ENCODE measurements at places on chromosomes 3 and 15.

- DNase-seq: no peak
Measured at GRCh38 chr3:155166441-155166840, 86.3 kb downstream of the MME start.

DNA sequence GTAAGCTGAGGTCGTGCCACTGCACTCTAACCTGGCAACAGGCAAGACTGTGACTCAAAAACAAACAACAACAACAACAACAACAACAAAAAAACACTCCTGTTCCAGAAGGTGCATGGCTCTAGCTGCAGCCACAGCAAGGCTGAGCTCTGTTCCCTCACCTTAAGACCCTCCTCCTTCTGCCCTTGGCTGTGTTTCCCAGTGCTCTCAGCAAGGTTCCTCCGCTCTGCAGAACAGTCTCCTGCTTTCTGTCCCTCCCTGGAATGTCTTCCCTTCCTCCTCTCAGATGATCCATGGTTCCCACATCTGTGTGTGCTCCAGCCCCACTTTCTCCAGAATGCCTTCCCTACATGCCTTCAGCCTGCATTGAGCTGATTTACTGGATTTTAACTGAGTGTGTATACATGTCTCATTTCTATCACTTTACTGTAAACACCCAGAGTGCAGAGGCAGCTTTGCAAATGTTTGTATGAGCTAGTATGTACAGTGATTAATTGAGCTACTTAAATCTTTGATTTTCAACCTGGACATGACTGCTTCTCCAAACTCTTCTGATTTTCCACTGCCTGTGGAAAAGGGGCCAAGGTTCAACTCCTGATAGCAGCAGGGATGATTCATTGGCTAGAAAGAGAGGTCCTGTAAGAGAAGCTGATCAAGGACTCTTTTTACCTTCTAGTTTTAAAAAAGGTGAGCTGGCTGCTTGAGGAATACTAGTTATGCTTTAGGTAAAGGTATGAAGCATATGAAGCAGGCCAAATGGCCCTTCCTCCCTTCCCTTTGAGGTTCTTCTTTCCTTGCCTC is 14.7 kb downstream of the ANKUB1 start:
- DNase-seq: no peak

- DNase-seq: no peak
Measured at GRCh38 chr3:58190291-58190690, 20.5 kb downstream of the DNASE1L3 start.

DNA sequence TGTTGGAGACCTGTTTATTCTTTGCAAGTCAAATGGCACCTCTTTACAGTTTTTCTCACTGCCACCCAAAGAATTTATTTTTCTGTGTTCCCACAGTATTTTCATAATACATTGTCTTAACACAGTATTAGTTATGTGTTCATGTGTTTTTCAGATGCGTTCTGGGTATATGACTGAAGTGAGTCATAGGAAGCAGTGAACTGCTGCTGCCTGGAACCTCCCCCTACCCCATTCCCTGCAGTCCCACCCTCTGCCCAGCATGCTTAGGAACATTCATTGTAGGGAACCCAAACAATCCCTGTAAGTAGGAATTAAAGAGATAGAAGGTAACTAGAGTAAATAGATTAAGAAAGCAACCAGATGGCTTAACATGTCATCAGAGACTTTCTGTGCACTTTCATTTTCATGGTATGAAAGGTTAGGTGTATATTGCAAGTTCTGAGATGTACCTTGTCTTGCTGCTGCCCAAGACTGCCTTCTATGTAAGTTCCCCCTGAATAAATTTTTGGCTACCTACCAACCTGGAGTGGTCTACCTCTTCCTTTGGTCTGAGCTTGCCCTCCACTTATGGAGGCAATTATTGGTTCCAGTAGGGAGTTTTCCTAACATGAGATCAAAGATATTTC is 21.9 kb upstream of the SQOR start:
- no peak for DNase-seq

- no peak for DNase-seq
Measured at GRCh38 chr3:55203006-55203405, 275.1 kb upstream of the LRTM1 start.

DNA sequence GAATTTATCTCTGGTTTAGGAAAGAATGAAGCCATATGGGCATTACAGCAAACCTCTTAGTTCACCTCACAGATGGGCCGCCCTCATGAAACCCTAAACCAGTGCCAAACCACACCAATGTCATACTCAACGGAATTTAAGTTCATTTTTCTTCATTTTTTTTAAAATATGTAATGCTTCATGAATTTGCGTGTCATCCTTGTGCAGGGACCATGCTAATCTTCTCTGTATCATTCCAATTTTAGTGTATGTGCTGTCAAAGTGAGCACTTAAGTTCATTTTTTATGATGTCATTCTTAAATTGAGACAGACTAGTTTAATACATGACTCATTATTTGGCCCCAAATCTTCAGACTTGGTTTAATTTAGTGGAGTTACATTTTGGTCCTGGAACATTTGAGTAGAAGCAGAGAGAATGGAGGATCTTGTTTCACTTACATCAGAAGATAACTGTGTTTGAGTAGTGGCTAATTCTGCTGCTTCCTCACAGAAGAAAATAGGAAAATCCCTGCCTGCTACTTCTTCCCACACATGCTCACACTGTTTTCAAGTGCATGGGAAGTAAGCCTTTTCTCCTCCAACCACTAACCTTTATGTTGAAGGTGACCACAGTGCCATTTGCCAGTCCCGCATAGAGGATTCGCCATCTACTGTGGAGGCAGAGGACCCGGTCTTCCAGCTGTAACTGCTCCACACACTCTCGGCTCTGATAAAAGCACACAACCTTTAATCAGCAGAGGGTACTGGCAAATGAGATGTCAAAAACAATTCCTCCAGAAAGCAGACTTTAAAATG is 63.3 kb downstream of the ZNF106 start:
- DNase-seq: no peak

DNA sequence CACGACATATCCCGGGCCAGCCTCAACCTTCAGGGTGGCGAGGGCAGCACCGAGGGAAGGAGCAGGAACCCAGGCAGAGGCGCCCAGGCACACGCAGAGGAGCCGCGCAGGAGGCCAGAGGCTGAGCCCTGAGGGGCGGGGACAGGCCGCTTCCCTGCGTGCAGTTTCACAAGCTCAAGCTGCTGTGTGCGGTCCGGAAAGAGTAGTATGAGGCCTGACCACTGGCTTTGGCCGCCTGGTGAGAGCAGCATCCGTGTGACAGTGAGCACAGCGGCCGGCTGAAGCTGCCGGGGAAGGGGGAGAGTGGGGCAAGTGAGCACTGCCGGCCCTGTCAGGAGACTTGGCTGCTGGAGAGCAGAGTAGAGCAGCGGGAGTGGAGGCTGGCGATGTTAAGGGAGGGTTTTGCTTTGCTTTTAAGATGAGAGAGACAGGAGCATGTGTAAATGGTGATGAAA is 8.7 kb downstream of the ZDHHC19 start:
- no peak for DNase-seq

- DNase-seq: peak; percentile 37
Measured at GRCh38 chr3:49723296-49723627, 489 bp downstream of the GMPPB start.

DNA sequence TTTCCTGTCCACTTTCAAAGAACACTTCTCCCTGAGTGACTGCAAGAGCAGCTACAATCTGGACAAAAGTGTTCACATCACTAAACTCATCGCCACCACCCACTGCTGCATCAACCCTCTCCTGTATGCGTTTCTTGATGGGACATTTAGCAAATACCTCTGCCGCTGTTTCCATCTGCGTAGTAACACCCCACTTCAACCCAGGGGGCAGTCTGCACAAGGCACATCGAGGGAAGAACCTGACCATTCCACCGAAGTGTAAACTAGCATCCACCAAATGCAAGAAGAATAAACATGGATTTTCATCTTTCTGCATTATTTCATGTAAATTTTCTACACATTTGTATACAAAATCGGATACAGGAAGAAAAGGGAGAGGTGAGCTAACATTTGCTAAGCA is 1.8 kb downstream of the CCRL2 start:
- no peak for DNase-seq

- no peak for DNase-seq
Measured at GRCh38 chr3:182382112-182382857, 411.0 kb upstream of the ATP11B start.

GRCh38 chr15:96457841-96458240 is 127.3 kb downstream of the NR2F2 start:
- DNase-seq: no peak

DNA sequence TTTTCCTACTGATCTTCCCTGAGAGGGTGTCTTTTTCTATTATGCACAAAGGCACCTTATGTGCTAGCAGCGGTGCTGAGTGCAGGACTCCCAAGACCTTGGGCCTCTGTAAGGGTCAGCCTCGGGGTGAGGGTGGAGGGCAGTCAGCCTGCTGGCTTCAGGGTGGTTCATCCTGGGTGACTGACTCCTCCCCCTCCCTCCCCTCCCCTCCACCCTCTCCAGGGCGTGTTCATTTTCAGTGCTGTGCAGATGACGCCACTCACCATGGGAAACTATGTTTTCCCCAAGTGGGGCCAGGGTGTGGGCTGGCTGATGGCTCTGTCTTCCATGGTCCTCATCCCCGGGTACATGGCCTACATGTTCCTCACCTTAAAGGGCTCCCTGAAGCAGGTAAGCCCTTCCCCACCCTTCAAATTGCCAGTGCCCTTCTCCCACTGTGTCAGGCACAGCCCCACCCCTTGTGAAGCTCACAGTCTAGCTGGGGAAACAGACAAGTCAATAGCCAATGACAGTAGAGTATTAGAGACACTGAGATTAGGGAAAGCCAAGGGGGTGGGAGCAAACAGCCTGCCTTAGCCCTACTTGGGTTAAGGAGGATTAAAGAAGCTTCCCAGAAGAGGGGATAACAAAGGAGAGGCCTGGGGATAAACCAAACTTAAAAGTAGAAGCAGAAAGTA is 41.9 kb downstream of the SLC6A1 start:
- DNase-seq: no peak

GRCh38 chr3:159266779-159267178 is 464.9 kb downstream of the MFSD1 start:
- DNase-seq: no peak

DNA sequence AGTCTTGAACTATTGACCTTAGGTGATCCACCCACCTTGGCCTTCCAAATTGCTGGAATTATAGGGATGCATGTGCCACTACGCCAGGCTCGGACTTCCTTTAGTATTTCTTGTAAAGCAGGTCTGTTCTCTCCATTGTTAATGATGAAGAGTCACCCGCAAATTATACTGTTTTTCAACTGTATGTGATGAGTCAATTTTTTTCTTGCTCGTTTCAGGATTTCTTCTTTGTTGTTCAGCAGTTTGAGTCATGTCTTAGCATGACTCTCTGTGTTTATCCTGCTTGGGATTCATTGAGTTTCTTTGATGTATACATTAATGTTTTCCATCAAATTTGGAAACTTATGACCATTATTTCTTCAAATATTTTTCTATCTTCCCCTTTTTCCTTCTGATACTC is 28.9 kb downstream of the GRAMD1C start:
- DNase-seq: no peak

DNA sequence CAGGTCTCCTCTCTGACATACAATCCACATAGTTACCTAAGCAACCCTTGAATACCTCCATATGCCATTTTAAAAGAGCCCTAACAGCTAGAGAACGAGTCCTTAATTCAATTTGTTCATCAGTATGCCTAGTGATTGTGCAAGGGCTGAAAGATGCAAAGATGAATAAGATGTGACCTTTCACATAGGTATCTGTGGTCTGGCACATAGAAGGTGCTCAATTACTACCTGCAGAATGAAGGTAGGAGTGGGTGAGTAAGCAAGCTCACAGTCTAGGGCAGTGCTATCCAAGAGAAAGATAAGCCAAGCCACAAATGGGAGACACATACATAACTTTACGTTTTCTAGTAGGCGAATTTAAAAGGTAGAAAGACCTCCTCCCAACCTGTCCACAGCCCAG is 157.9 kb downstream of the OSBPL10 start:
- DNase-seq: no peak

DNA sequence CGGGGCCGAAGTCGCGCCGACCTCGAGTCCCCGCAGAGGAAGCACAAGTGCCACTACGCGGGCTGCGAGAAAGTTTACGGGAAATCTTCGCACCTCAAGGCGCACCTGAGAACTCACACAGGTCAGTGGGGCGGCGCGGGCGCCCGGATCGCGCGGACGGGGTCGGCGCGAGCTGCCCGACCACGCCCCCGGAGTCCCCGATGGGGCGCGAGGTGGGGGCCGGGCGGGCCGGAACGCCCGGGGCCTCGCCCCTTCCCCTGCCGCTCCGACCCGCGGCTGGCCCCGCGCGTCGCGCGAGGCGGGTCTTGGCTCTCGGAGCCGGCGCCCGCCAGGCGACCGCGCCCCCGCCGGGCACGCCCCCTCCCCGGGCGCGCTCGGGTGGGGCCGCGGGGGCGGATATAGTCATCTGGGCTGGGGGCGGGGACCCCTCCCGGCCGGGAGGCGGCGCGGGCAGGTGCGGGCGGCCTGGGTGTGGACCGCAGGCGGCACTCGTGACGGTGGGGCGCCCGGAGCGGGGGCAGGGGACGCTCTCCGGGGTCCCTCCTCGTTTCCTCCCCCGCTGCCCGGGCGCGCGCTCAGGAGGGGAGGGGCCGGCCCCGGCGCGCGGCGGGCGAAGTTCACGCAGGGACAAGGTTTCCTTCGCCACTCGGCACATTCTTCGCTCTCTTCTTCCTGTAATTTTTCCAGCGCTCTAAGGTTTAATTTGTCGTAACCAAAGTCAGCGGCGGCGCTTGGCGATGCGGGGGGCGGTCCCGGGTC is 1.2 kb downstream of the KLF13 start:
- DNase-seq: peak; percentile 71

DNA sequence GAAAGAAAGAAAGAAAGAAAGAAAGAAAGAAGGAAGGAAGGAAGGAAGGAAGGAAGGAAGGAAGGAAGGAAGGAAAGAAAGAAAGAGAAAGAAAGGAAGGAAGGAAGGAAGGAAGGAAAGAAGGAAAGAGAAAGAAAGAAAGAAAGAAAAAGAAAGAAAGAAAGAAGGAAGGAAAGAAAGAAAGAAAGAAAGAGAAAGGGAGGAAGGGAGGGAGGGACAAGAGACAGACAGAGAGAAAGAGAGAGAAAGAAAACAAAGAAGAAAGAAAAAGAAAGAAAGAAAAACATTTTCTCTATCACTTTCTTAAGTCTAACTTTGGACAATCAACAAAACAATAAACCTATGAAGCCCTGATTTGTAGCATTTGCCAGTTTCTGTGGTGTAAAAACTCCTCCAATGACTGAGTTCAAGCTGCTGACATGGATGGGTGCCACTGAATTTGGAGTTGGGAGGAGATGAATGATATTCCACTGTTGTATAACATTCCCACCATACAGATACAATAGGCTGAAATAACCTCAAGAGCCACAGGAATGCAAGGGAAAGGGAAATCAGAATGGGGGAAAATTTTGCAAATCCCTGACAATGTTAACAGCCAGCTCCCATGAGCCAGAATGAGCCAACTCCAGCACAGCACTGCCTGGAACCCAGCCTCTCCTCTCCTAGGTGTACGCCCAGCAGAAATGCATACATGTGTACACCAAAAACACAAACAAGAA is 15.0 kb upstream of the RTP3 start:
- DNase-seq: no peak

- DNase-seq: no peak
Measured at GRCh38 chr3:141356046-141356445, 12.3 kb upstream of the ZBTB38 start.

GRCh38 chr3:111803123-111803593 is 55.9 kb upstream of the PHLDB2 start:
- no peak for DNase-seq
